ENCODE measurements at places on chromosomes 7 and 10.

DNA sequence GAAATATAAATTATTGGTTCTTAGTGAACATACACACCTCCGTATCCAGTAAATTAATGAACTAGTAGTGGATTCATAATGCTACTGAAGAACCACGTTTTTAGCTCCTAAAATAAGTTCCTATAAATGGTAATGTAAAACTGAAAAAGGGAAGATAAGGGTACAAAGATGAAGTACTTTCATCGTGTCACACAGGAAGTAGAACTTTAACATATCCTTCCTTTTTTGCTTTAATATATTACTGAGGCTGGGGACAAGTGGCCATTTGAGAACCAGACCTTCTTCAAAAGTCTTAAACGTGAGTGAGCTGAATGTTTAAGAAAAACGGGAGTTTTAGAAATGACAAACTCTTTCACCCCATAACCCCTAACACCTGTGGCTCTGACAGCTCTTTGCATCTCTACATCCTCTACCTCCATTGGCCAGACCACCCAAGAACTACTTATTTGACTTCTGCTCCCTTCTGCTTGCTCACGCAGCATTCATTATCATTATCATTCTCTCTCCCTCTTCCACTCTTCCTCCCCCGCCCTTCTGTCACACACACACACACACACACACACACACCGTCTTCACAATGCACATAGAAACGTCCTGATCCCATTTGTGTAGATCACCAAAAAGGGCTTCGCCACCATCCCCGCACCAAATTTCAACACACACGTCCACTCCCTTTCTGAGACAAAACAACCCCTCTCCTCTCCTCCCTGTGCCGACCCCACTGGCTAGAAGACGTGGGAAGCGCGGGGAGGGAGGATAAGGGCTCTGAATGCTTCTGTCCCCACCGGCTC lies 677 bp downstream of the SKAP2 start:
- peak overlapping the region; percentile 56 for H3K27ac ChIP-seq
- DNase-seq, result peak; percentile 11
- peaks cover 17% of the 10 kb centered on the region for H3K4me1 ChIP-seq
- no peaks in the 10 kb centered on the region for H3K36me3 ChIP-seq

GRCh38 chr7:43884209-43884608 lies 14.9 kb upstream of the MRPS24 start:
- DNase-seq, result no peak
- H3K4me3 ChIP-seq, result no peak overlapping the region

GRCh38 chr10:132066186-132066585 lies 440 bp downstream of the JAKMIP3 start:
- no peaks in the 10 kb centered on the region for H3K27me3 ChIP-seq
- DNase-seq, result no peak
- peaks cover 7% of the 10 kb centered on the region for H3K4me1 ChIP-seq
- peak overlapping the region; percentile 29 for H3K4me3 ChIP-seq
- no peak overlapping the region for H3K27ac ChIP-seq

DNA sequence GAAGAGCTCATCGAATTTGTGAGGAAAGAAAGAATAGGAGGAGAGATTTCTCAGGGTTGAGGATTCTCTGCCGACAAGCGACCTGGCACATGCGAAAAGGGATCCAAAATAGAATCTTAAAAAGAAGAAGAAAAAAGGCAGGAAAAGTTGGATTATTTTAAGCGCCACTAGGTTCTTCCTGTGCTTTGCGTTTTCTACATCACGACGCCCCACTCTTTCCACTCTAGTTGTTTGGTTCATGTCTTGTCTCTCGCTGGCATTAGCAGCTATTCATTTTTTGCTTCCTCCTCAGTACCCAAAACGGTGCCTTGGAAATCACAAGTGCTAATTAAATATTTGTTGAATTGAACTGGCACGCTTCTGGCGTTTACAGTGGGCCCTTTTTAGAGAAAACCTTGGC lies 674 bp upstream of the FRA10AC1 start:
- peak overlapping the region; percentile 77 for H3K27ac ChIP-seq
- H3K4me1 ChIP-seq, result peaks cover 5% of the 10 kb centered on the region
- no peaks in the 10 kb centered on the region for H3K27me3 ChIP-seq
- DNase-seq, result peak; percentile 2
- H3K4me3 ChIP-seq, result peak overlapping the region; percentile 87

DNA sequence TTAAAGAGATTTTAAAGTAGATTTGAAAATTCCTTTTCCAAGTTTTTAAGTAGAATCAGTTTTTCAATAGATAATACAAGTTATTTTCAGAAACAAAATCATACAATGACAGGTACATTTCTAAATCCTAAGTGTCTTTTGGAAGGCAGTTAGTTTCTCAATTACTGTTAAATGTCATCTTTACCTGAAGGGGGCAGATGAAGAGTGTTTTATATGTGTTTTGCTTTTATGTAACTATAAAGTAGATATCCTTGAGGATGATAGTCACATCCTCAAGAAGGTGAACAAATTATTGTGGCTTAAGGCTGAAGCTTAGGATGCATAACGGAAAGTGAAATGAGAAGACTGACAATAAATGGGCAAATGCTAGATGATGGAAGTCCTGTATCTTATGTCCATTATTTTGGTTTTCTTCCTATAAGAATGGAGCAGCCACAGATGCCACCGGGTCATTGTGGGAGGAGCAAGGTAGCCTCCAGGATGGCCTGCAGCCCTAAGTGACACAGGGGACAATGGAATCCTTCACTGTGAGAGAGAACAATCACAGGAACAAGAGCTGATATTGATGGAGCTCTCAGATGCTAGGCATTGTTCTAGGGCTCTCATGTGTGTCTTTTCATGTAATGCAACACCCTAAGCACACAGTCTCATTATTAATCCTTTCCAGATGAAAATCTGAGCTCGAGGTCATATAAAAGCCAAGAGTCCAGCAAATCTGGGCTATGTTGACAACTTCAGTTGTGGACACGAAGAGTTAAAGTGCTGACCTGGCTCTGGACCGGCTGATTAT lies 14.1 kb upstream of the MKX start:
- H3K4me1 ChIP-seq, result no peaks in the 10 kb centered on the region
- no peak overlapping the region for H3K4me3 ChIP-seq
- no peaks in the 10 kb centered on the region for H3K36me3 ChIP-seq
- H3K27ac ChIP-seq, result no peak overlapping the region
- no peak for DNase-seq

DNA sequence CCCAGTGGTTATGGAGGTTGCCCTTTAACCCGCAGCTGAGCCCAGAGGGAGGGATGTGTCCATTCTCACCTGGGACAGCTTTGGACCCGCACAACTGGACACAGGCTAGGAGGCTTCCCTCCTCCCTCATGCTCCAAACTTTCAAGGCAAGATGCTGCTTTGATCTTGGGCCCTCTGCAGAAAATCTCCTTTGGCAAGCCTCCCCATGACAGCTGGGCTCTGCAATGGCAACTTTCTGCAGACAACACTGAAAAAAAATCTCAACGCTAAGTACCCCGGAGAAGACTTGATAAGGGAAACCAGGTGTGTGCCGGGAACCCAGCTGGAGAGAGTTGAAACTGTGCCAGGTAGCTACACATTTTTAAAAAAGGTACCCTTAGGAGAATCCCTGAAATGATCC lies 610.1 kb downstream of the LRMDA start:
- no peaks in the 10 kb centered on the region for H3K27me3 ChIP-seq
- DNase-seq, result no peak
- H3K36me3 ChIP-seq, result no peaks in the 10 kb centered on the region
- no peak overlapping the region for H3K4me3 ChIP-seq
- H3K4me1 ChIP-seq, result no peaks in the 10 kb centered on the region

GRCh38 chr7:45663965-45664633 lies 89.9 kb downstream of the ADCY1 start:
- H3K27me3 ChIP-seq, result no peaks in the 10 kb centered on the region
- no peak overlapping the region for H3K4me3 ChIP-seq
- no peak for DNase-seq

- H3K4me1 ChIP-seq, result peaks cover 17% of the 10 kb centered on the region
- H3K4me3 ChIP-seq, result peak within 1 kb of the TSS; percentile 45
- DNase-seq, result peak; percentile 46
- H3K27me3 ChIP-seq, result no peaks in the 10 kb centered on the region
Observed at GRCh38 chr7:44103923-44104859, at the start of gene AEBP1. Gene AEBP1, plus strand, starts transcription at chr7:44104345. Its CDS starts 321 bp downstream, at chr7:44104666.

DNA sequence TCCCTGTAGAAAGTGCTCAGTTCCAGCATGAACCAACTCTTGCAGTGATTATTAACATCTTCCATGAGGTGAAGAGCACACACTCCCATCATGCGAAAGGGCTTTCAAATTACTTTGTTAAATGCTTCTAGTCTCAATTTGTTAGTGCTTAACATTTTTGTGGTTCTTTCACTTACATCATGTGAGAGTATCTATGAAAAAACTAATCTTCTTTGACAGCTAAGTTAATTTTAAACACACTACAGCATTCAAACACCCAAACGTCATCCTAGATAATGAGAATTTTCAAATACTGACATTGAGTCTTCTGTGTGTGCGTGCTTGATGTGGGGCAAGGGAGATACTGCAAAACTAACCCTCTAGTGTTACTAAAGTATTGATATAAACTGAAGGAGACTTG lies 84.8 kb downstream of the ETV1 start:
- H3K4me3 ChIP-seq, result no peak overlapping the region
- DNase-seq, result no peak
- no peaks in the 10 kb centered on the region for H3K27me3 ChIP-seq
- H3K27ac ChIP-seq, result no peak overlapping the region
- H3K36me3 ChIP-seq, result no peaks in the 10 kb centered on the region
- peaks cover 7% of the 10 kb centered on the region for H3K4me1 ChIP-seq
